ENCODE measurements at places on chromosomes 3 and 15.

DNA sequence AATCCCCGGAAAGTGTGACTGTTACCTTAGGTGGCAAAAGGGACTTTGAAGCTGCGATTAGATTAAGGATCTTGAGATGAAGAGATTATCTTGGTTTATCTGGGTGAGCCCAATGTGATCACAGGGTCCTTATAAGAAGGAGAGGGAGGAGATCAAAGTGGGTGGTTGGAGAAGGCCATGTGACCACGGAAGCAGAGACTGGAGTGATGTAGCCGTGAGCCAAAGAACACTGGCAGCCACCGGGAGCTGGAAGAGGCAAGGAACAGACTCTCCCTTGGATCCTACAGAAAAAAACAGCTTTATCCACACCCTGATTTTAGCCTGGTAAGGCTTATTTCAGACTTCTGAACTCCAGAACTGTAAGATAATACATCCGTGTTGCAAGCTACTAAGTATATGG, 29.9 kb downstream of the CRABP1 start:
- DNase-seq, result no peak

GRCh38 chr3:67006460-67006859, 8.4 kb downstream of the KBTBD8 start:
- no peak for DNase-seq

DNA sequence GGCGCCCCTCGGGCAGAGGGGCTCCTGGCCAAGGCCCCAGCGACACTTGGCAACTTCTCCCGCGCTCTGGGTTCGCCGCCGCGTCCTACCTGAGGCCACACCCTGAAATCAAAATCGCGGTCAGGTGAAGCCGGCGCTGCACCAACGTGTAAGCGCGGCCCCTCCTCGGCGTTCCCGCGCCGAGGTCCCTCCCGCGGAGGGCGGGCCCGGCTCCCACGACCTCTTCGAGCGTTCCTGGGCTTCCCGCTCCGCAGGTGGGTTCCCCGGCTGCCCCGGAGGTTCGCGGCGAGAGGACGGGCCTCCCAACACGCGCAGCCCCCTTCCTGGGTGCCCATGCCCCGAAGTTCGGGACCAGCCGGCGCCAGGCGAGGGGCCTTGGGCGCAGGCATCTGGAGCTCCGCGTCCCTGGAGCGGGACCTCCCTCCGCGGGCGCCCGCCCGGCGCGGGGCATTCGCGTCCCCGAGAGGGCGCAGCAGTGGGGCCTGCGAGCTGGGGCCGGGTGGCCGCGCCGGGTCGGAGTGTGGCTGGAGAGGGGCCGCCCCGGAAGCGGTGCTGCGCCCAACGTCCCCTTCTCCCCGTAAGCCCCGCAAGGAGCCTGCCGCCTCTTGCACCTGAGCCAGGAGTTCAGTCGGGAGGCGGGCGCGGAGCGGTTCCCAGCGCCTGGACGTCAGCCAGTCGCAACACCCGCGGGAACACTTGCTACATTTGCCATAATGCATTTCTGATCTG, 13.7 kb downstream of the PAK6 start:
- DNase-seq, result no peak

GRCh38 chr3:44992555-44993470, 16.8 kb downstream of the EXOSC7 start:
- DNase-seq, result no peak

DNA sequence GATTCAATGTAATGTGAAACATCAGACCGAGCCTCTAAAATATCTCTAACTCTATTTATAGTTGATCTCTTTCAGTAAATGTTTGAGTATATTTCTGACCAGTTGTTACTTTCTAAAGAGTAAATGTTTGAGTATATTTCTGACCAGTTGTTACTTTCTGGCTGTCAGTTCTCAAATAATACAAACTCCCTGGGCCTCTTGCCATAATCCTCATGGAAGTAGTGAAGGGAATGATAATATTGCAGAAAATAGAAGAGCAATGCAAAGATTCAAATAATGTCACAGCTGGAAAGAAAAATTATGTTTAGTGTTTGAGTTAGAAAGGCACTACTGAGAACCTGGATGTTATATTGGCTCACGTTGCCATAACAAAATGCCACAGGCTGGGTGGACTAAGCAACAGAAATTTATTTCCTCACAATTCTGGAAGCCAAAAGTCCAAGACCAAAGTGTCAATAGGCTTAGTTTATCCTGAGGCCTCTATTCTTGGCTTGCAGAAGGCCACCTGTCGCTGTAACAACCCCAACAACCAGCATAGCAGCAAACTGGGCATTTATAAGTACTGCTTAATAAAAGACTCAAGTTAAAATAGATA, 470.6 kb upstream of the BCHE start:
- DNase-seq, result no peak

DNA sequence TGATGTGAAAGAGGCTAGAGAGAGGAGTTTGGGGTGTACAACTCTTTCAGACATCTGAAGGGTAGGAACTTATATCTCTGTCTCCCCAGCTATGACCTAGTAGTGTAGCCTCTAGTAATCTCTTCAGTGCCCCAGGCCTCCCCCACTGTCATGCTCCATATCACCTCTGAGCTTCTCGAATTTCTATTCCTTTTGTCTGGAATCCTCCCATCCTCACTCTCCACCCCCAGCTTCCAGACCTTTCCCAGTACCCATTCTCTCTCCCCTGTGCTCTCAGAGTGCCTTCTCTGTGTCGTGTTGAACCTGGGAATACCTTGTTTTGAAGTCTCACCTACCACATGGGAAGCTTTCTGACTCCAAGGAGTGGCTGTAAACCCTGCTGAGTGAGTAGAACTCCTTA, 3.6 kb upstream of the RBPMS2 start:
- no peak for DNase-seq

- DNase-seq, result no peak
These were observed 228.8 kb upstream of the PPP2R3A start for GRCh38 chr3:135736740-135737139.

DNA sequence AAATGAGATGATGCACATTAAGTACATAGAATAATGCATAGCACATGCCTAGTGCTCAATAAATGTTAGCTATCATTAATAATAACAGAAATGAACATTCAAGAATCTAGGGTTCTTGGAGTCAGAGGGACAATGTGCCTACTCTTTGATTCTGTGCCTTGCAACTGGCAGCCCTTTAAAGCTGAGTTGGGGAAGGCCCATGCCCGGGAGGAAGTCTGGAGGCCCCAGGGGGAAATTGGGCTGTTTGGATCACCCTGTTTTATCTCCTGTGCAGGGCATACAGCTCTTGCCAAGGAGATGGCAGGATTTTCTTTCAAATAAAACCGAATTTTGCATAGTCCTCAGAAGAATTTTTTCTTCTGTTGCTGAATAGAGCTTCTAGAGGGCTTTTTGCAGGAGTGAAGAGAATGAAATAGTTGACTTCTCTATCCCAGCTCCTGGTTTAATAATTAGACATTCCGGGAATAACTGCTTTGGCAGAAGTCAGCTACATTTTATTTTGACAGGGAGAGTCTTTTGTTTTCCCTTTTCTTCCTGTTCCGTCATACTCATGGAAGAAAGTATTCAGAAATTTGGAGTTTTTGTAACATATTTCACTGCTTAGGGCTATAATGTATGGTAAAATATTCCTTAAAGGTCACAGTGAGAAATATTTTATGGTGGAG, 18.0 kb upstream of the KCNAB1 start:
- no peak for DNase-seq

Data from effector memory CD4-positive, alpha-beta T cell (primary cell).